Stimulated activated CD4-positive, alpha-beta T cell treated with anti-CD3 and anti-CD28 coated beads, Interleukin-15, amount 100 ng/mL, for 1 hour (primary cell): ENCODE measurements at places on chromosomes 4 and X.

DNA sequence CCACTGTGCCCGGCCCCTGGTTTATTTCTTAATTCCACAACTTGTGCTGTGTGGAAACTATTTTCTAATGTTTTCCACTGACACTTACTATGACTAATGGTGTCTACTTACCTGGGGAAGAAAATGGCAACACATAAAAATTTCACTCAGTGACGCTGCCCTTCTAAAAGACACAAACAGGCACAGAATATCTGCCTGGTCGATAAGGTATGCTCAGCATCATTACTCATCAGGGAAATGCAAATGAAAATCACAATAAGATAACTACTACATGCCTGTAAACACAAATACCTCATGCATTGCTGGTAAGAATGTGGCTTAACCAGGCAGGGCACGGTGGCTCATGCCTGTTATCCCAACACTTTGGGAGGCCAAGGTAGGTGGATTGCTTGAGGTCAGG lies 61.6 kb downstream of the UBE2K start:
- DNase-seq: no peak

- DNase-seq: no peak
Measured at GRCh38 chrX:40227125-40227524, 129.4 kb upstream of the BCOR start.

DNA sequence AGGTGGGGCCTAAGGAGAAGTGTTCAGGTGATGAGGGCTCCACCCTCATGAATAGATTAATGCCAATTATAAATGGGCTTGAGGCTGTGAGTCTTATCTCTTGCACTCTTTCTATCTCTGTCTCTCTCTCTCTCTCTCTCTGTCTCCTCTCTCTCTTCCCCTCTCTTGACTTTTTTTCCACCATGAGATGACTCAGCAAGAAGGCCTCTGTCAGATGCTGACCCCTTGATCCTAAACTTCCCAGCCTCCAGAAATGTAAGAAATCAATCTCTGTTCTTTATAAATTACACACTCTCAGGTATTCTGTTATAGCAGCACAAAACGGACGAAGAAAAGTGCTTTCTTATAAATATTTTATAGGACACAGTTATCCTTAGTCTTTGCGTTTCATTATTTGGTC lies 184.9 kb upstream of the PCDH7 start:
- no peak for DNase-seq

- no peak for DNase-seq
Measured at GRCh38 chrX:43655151-43656004, 721 bp upstream of the MAOA start.

DNA sequence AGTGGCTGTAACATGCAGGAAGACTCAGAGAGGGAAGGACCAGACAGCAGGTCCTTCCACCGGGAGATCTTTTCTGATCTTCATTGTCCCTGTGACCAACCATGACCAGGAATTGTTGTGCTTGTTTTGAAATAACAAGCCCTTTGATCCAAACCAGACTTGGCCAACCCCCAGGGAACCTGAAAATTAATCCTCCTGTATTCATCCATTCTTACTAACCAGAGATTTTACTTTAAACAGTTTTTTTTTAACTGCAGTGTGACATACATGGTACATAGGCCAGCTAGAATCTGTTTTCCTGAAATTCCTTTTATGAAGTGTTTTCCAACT lies 4.0 kb downstream of the WFS1 start:
- no peak for DNase-seq

DNA sequence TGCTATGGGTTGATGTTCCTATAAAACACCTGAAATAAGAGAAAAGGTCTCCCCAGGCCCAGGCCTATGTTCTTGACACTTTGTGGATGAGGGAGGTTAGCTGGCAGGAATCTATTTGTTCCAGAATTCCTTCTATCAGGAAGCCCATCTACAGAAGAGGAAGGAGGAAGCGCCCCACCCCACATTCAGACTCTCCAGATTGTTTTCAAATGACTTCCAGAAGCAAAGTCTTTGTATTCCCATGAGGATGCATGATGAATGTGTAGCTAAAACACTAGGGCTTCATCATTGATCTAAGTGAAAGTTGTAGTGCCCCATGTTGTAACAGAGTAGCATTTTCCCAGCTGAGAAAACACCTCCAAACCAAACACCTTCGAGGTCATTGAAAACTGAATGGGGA lies 16.4 kb downstream of the OTC start:
- no peak for DNase-seq

DNA sequence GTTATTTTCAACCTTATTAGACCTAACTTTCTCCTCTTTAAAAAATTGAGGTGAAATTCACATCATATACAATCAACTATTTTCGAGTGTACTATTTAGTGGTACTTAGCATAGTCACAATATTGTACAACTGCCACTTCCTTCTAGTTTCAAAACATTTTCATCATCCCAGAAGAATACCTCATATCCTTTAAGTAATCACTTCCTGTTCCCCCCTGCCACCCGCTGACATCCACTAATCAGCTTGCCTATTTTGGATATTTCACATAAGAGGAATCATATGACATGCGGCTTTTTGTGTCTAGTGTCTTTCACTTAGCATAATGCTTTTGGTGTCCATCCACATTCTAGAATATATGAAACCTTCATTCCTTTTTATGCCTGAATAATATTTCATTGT lies 10.0 kb upstream of the PPA2 start:
- DNase-seq: no peak

DNA sequence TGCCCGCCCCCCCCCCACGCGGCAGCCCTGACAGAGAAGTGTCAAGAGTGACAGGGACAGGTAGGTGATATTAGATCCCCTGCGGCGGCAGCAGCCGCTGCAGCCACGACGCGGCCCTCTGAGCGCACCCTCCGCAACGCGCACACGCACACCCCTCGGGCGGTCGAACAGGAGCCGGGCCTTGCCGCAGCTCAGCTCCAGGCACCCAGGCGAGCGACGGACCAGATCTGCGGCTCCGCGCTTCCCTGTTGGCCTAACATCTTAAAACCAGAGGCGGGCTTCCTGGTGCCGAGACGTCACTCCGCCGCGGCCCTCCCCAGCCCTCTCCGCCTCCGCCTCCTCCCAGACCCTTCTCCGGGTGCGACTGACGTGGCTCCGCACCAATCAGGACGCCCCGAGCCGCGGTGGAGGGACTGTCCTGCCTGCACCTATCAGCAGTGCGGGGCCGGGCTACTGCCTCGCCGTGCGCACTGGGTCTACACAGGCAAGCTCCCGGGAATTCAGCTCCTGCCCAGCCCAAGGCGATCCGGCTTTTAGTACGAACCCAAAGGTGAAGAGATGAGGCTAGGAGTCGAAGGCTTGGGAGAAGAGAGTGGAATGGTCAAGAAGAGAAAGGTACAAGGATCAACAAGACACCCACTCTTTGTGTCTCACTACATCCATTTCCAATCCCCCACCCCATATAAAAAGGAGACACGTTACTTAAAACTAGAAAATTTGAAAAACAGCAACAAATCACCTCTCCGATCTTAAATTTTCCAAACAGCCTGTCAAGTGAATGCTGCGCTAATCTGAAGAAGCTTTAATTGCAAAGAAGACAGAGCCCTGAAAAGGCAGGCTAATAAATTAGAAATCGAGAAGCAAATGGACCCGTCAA lies at the start of gene PITX2:
PITX2 (minus strand) TSS at position 237 of the 877 bp plus-strand sequence. CDS start 617 bp downstream, outside the sequence.
- no peak for DNase-seq

- no peak for DNase-seq
Measured at GRCh38 chr4:100848841-100849240, 331.0 kb upstream of the EMCN start.

- no peak for DNase-seq
Measured at GRCh38 chr4:145541346-145541745, 59.7 kb downstream of the SMAD1 start.

GRCh38 chrX:109472939-109473735 lies 8.7 kb downstream of the GUCY2F start:
- DNase-seq: no peak

DNA sequence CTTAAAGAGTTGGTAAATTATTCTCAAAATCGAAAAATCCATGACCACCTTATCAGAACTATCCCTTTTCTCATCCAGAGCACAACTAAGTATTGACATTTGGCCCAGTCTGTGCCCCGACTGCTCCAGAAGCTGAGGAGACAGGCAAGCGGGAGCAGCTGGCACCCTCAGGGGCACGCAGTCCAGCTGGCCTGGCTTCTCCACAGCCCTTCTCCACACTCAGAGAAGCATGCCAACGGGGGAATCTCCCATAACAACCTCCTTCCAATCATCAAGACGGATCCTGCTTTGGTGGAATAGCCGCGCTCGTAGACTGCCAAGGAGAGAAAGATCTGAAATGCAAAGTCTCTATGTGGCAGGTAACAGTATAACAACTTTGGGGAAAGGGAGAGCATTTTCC lies 85.4 kb downstream of the AFAP1 start:
- DNase-seq: no peak

DNA sequence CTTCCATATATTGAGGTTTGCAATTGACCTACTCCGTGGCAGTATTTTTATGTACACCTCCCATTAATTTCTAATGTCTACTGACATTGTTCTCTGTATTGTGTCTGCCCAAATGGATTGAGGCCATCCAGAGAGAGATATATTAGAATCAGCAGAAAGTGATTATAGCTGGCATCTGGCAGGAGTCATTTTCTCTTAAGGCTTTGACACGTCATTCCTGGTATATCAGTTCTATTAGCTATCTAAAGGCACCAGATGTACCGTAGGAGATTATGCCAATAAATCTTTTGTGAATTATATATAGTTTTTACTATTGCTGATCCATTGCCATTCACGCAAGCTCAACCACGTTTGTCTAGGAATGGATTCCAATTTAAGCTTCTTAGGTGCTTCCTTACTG lies 1026.4 kb upstream of the IGFBP7 start:
- no peak for DNase-seq

GRCh38 chrX:150200820-150201287 lies 162.3 kb upstream of the MAMLD1 start:
- DNase-seq: no peak

DNA sequence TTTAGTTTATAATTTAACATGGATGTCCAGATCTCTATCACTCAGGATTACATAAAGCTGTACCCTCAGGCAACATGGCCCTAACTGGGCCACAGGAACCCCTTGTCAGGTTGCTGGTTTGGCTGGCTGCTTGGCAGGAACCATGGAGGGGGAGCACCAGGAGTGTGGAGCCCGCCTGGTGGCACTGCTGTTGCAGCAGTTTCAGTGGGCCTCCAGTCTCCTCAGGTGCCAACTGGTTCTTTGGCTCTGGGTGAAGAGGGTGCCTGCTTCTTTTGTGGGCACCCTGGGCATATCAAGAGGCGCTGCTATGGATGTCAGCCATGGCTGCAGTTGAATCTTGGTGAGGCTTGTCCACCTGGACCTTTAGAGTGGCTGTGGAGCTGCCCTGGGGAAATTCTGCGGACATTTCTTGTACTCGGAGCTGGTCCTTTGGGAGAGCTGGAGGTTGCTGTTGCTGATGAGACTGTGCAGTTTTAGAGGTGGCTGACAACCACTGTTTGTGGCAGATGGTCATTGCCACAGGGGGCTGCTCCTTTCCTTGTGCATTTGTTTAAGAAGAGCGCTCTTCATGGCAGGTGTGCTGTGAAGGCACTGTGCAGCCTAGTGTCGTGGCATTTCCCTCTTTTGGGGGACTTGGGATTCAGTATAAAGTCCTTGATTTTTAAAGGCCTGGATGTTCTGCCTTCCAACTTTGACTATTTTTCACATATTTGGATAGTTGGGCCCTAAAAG lies 10.3 kb upstream of the SMIM14 start:
- no peak for DNase-seq

DNA sequence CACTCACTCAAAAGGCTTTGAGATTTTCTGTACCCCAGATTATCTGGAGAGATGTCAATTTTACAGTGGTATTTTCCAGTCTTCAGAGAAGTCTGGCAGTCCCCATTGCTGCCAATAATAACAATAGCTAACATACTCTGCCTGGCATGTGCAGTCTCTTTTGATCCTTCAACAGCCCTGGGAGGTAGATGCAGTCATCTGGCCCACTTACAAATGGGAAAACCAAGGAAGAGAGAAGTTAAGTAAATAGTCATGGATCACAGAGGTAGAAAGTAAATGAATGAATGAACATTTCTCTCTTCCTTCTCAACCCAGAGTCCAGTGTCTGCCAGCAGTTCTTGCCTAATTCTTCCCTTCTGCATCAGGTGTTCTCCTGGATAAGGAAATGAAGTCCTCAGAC lies 113.0 kb upstream of the EDNRA start:
- no peak for DNase-seq

- no peak for DNase-seq
Measured at GRCh38 chrX:45353456-45353855, 152.8 kb upstream of the DIPK2B start.

DNA sequence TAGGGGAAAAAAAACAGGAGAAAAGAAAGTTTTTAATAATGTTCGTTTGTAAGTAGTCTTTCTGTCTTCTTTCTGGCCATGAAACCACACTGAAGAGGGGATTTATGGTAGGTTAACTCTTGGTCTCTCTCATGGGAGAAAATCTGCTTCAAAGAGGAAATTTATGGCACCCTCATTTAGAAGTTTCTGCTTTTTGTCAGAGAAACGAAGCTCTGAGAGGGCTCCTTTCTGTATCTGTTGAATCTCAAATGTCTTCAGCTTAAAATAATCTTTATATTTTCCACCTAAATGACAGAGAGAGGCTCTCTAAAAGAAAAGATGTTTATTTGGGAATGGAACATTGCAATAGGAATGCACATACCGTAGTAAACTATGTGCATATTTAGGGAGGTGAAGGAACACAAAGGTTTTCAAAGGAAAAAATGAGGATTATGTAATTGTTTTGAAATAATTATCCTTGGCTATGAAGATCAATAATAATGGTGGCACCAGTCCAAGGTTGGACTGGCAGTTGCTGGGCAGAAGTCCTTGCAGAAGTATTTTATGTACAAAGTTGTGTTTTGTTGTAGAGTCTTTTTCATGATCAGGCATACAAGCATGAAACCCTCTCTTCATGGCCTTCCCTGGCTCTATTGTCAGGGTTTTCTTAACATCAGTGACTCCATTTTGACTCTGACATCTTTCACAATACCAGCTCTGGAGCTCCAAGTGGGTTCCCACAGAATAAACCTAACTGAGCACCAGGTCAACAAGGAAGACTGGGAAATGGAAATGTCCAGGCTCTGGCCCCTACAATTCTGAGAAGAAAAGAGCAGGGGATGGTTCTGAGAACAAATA lies 53.0 kb upstream of the HPSE start:
- DNase-seq: no peak

- no peak for DNase-seq
Measured at GRCh38 chr4:78753091-78753490, 23.1 kb upstream of the BMP2K start.
